ENCODE measurements at places on chromosomes 16 and 17.

GRCh38 chr17:17350491-17351355 is 47.5 kb downstream of the NT5M start:
- DNase-seq = no peak

DNA sequence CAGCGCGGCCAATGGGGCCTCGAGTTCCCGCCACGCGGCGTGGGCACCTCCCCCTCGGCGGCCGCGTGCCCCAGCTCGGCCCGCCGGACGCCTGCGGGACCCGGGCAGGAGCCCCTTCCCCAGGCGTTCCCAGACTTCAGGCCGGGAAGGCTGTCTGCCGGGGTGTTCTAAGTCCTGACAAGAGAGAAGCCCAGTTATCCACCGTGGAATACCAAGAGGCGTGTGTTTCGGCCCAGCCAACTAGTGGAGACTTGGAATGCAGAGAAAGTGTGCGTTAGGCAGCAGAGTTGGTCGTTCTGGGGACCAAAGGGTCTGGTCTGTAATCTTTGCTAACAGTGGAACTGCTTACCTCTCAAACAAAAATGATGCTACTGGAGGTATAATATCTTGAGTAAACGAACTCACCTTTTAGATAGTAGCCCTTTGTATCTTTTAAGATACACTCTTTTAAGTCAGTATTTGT is 251 bp upstream of the HSF5 start:
- no peak for DNase-seq

DNA sequence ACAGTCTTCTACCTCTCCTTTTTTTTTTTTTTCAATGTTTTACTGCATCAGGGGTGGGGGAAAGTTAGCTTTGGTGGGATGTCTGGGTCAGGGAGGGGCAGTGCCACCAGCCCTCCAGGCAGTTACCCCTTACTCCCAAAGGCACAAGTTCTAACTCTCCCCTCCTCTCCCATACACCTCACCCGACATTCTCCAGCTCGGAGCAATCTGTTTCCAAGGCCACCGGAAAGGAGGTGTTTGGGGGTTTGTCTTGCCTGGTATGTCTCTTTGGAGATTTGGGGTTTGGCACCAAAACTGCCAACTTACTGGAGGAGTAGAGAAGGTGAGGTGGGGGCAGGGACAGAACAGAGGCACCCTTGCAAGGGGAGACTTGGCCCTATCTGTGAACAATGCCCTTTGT is 4.7 kb downstream of the DLX3 start:
- DNase-seq = no peak

DNA sequence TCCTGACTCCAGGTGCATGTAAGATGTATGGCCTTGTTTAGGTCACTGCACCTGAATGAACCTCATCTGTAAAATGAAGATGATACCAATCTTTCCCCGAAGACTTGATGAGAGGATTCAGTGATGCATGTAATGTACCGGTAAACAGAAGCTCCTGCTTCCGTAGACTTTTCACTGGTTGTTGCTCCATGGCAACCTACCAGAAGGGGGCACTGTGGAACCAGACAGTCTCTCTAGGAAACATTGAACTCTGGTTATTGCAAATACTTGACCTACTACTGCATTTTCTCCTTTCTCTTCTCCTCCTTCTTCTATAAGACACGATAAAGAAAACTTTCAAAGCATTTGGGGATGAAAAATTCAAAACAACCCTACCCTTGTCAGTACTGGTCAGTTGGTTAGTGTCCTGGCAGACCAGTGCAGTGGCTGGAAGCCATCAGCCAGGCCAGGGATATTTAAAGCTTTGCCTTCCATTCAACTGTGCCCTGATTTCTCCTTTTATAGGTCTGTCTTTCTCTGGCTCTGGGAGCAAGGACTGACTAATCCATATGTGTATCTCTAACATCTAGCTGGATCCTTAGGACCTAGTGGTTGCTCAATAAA is 667.4 kb upstream of the SALL1 start:
- DNase-seq = no peak

DNA sequence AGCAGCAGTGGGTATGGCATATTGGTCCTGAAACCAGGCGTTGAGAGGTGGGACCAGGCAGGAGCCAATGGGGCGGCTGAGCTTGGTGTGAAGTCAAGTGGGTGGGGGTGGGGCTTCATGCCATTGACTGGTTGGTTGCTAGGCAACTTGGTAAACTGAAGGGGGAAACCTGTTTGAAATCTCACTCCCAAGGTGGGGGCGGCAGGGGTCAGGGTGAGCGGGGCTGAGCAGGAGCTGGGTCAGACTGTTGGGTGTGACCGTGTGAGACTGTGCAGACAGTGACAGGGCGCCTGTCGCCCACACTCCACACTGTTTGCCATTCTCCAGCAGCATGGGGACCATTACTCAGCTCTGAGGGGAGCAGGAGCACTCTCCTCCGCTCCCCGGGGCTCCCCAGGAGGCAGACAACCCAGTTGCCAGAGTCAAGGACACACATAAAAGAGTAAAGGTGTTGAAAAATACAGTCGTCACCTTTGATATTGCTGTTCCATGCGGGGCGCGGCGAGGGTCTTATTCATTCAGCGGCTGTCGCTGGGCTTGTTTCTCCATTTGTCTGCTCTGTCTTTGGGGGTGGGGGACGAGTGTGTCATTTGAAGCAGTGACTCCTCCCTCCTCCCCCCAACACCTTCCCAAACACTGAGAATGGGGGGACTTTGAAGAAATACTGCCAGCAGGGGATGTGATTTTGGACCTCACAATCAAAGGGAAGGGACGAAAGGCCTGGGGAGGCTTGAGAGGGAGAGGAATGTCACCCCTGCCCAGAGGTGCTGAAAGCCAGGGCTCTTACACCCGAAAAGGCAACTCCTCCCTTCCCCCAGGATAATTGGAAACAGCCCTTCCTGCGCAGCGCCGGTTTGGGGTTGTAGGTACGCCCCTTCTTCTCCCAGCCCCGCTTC is 1.2 kb upstream of the EFNB3 start:
- DNase-seq = no peak

GRCh38 chr17:13775450-13775849 is 173.7 kb upstream of the HS3ST3A1 start:
- no peak for DNase-seq

DNA sequence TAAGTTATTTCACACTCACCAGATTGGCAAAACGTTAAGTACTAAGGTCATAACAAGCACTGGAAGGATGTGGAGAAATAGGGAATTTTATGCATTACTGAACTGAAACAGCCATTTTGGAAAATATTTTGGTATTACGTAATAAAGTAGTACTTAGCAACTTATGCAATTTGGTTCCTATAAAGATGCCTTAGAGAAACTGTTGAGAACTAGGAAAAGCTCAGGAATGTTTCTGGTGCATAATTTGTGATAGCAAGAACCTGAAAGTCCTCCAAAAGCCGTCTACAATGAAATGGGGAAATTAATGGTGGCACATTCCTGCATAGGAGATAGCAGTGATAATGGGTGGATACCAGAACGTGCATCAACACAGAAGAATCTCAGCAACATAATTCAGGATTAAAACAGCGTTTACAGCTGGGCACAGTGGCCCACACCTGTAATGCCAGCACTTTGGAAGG is 472.5 kb downstream of the WWOX start:
- DNase-seq = no peak

- DNase-seq = peak; percentile 7
These were observed 28.4 kb upstream of the TMC5 start for GRCh38 chr16:19389246-19389645.

DNA sequence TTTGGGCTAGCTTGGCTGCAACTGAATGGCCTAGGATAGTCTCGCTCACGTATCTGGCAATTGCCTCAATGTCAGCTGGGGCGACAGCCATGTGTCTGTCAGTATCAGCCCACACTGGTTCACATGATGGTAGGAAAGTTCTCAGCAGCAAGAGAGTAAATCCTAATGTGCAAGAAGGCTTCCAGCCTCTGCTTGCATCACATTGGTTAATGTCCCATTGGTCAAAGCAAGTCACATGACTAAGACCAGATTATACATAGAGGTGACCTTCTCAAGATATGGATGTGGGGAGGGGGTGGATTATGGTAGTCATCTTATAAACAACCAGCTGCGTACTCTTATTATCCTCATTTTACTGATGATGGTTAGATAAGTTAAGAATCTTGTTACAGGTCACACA is 31.0 kb downstream of the CHP2 start:
- DNase-seq = no peak

DNA sequence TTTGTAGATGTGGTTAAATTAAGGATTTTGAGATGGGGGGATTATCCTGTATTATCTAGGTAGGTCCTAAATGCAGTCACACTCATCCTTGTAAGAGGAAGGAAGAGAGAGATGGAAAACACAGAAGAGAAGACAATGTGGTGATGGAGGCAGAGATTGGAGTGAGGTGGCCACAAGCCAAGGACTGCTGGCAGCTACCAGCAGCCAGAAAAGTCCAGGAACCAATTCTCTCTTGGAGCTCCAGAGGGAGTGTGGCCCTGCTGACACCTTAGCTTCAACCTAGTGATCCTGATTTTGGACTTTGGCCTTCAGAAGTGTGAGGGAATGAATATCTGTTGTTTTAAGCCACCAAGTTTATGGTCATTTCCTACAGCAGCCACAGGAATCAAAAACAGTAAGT is 18.0 kb downstream of the MAPT start:
- DNase-seq = no peak

DNA sequence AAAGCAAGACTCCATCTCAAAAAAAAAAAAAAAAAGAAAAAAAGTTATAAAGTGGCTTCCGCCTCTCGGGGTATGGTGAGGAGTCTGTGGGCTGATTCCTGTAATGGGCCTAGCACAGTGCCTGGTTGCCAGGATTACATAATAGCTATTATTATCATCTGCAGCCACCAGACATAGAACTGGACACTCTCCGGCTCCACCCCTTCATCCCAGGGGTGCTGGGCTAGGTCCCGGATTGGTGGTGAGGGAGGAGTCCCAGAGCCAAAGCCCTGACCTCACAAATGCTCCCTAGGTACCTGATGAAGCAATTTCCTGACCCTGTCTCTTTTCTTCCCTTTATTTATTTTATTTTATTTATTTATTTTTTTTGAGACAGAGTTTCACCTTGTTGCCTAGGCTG is 11.6 kb upstream of the ADGRG1 start:
- no peak for DNase-seq

- no peak for DNase-seq
These were observed 107.3 kb upstream of the MAF start for GRCh38 chr16:79707876-79708275.

GRCh38 chr16:51922476-51922875 is 624.5 kb downstream of the TOX3 start:
- no peak for DNase-seq

Measured in effector CD4-positive, alpha-beta T cell (primary cell).